Dorsolateral prefrontal cortex (tissue), 122 donors: ENCODE measurements at places on chromosomes 7 and 10. TPM values are rescaled to one million over a fixed set of nuclear protein-coding genes. Genes with fewer than 3 reads are reported as not detected.

PRSS1 gene
- not detected for total RNA-seq

NACAD gene
- 90.0 TPM for total RNA-seq

VWA2 gene
- 1.6 TPM for total RNA-seq

C10orf62 gene
- total RNA-seq, result 1.0 TPM

FHIP2A gene
- 29.9 TPM for total RNA-seq

CHST3 gene
- 11.8 TPM for total RNA-seq

FRMPD2 gene
- 17.1 TPM for total RNA-seq

FFAR4 gene
- 0.32 TPM for total RNA-seq

NPSR1 gene
- total RNA-seq, result not detected

TMED4 gene
- 74.1 TPM for total RNA-seq

DENND10 gene
- total RNA-seq, result 51.7 TPM

CLDN3 gene
- total RNA-seq, result not detected

CFAP69 gene
- total RNA-seq, result 15.0 TPM

SPDYE2 gene
- total RNA-seq, result not detected

NOS3 gene
- total RNA-seq, result 12.4 TPM

SFRP4 gene
- 2.2 TPM for total RNA-seq
